ENCODE measurements at places on chromosomes 16 and 17. TPM values are rescaled to one million over a fixed set of nuclear protein-coding genes. Genes with fewer than 3 reads are reported as not detected.

Gene CCL7
- polyA plus RNA-seq, result 0.58 TPM

Gene CES5A
- not detected for polyA plus RNA-seq

Gene DHODH
- polyA plus RNA-seq, result 4.1 TPM

DNA sequence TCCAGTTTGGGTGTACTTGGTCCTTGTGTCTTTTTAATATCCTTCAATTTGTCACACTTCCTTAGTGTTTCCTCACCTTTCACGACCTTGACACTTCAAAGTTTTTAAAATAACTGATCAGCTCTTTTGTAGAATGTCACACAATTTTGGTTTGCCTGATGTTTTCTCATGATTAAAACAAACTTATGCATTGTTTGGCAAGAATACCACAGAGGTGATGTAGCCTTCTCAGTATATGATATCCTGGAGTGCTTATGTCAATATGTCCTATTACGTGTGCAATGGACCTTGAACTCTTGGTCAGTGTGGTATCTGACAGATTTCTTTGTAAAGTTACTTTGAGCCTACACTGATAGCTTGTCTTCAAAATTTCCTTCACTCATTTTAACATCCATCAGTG is 297.4 kb downstream of the CNTNAP4 start:
- no peak overlapping the region for H3K27ac ChIP-seq
- H3K27me3 ChIP-seq, result no peaks in the 10 kb centered on the region
- DNase-seq, result no peak

- DNase-seq, result no peak
- no peak overlapping the region for H3K4me3 ChIP-seq
- no peaks in the 10 kb centered on the region for H3K27me3 ChIP-seq
Observed at GRCh38 chr17:31583772-31584356, 192.4 kb downstream of the RAB11FIP4 start.

GRCh38 chr16:85707528-85708095 is 18.9 kb upstream of the GINS2 start:
- H3K4me1 ChIP-seq, result no peaks in the 10 kb centered on the region
- H3K36me3 ChIP-seq, result peaks cover 3% of the 10 kb centered on the region
- DNase-seq, result no peak
- no peak overlapping the region for H3K27ac ChIP-seq
- H3K4me3 ChIP-seq, result no peak overlapping the region

DNA sequence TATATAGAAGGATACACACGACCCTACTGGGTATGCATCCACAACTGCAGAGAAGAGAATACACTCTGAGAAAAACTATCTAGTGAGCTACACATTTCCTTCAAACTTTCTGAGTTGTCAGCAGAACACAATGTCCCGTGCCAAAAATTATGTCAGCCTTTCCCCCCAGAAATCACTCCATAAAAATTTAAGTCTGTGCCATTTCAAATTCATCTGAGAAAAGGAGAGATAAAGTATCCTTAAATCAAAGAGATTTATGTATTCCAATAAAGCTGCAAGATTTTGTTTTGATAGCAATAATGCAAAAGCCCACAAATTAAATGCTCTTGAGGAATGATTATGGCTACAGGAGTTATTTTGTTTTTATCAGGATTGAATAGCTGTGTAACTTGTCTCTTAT is 760.1 kb downstream of the CDH11 start:
- no peak overlapping the region for H3K27ac ChIP-seq
- H3K4me1 ChIP-seq, result no peaks in the 10 kb centered on the region
- H3K36me3 ChIP-seq, result no peaks in the 10 kb centered on the region
- no peak overlapping the region for H3K4me3 ChIP-seq

- no peak overlapping the region for H3K4me3 ChIP-seq
- H3K27me3 ChIP-seq, result no peaks in the 10 kb centered on the region
- DNase-seq, result no peak
- no peaks in the 10 kb centered on the region for H3K4me1 ChIP-seq
- H3K36me3 ChIP-seq, result no peaks in the 10 kb centered on the region
Observed at GRCh38 chr16:27781195-27781524, 231.2 kb downstream of the KATNIP start.

DNA sequence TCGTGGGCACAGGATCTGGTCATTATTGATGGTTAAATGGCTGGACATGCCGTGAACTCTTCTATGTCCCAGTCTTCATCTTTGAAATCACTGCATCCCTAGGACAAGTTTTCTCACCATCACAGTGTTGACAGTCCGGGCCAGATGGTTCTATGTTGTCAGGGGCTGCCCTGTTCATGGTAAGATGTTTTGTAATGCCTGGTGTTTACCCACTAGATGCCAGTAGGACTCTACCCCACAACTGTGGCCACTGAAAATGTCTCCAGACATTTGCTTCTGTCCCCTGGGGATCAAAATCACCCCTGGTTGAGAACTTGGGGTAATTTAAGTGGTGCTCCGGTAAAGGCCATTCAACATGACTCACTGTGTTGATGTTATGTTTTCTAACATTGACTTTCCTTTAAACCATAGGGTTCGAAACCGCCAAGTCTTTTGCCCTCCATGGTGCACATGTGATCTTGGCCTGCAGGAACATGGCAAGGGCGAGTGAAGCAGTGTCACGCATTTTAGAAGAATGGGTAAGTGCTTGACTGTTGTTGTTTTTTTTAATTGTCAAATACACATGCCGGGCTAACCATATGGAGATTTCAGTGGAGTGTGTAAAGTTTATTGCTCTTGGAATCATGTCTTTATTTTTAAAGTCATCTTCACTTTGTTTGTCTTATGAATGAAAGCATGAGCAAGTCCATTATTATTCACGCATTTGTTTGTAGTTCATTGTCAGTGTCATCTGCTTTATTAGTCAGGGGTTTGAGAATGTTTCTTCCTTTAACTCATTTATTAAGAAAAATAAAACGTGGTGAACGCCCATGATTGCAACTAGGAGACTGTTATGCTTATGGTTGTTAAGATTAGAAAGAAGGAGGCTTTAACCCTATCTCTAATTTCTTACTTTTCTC is 64.6 kb downstream of the WWOX start:
- H3K36me3 ChIP-seq, result no peaks in the 10 kb centered on the region
- H3K27me3 ChIP-seq, result no peaks in the 10 kb centered on the region
- no peak overlapping the region for H3K27ac ChIP-seq
- no peaks in the 10 kb centered on the region for H3K4me1 ChIP-seq

DNA sequence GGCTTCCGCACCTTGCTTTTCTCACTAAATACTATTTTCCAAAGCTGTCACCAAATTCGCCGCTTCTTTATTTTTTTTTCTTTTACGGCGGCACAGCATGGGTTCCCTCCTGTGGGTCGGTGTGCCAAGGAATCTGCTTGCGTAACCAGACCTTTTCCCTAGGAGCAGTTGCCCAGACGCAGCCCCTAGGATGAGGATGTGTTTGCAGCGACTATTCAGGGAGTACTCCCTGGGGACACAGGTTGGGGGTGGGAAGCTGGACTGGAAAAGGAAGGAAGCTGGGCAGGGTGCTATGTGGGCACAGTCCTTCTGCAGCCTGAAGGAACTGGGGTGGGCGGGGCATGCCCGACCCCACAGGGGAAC is 49.0 kb upstream of the ZCCHC14 start:
- H3K4me1 ChIP-seq, result peaks cover 11% of the 10 kb centered on the region
- no peak overlapping the region for H3K4me3 ChIP-seq

- peaks cover 1% of the 10 kb centered on the region for H3K27me3 ChIP-seq
- H3K27ac ChIP-seq, result no peak overlapping the region
- no peak overlapping the region for H3K4me3 ChIP-seq
- DNase-seq, result no peak
- peaks cover 2% of the 10 kb centered on the region for H3K4me1 ChIP-seq
Observed at GRCh38 chr16:58419241-58419990, 27.1 kb downstream of the GINS3 start.

GRCh38 chr16:86673090-86673955 is 95.0 kb downstream of the FOXL1 start:
- DNase-seq, result no peak
- H3K27ac ChIP-seq, result no peak overlapping the region
- no peak overlapping the region for H3K4me3 ChIP-seq
- H3K36me3 ChIP-seq, result no peaks in the 10 kb centered on the region
- H3K27me3 ChIP-seq, result no peaks in the 10 kb centered on the region
- H3K4me1 ChIP-seq, result peaks cover 27% of the 10 kb centered on the region

DNA sequence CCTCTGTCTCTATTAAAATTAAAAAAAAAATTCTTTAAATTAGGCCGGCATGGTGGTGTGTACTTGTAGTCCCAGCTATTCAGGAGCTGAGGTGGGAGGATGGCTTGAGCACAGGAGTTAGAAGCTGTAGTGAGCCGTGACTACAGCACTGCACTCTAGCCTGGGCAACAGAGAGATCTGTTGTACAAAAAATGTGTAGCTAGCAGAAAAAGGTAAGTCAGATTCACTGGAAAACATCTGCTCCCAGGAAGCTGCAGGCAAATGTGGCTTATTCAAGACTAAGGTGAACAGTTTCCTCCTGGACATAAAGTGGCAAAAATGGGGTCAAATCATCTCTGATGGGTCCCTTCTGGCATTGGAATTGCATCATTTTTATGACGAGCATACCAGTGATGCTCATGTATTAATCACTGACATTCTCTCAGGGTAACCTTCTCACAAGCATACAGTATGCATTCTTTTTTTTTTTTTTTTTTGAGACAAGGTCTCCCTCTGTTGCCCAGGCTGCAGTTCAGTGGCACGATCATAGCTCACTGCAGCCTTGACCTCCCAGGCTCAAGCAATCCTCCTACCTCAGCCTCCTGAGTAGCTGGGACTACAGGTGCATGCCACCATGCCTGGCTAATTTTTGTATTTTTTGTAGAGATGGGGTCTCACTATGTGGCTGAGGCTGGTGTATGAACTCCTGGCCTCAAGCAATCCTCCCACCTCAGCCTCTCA is 48.7 kb downstream of the CPPED1 start:
- DNase-seq, result no peak
- H3K36me3 ChIP-seq, result no peaks in the 10 kb centered on the region
- no peaks in the 10 kb centered on the region for H3K4me1 ChIP-seq

DNA sequence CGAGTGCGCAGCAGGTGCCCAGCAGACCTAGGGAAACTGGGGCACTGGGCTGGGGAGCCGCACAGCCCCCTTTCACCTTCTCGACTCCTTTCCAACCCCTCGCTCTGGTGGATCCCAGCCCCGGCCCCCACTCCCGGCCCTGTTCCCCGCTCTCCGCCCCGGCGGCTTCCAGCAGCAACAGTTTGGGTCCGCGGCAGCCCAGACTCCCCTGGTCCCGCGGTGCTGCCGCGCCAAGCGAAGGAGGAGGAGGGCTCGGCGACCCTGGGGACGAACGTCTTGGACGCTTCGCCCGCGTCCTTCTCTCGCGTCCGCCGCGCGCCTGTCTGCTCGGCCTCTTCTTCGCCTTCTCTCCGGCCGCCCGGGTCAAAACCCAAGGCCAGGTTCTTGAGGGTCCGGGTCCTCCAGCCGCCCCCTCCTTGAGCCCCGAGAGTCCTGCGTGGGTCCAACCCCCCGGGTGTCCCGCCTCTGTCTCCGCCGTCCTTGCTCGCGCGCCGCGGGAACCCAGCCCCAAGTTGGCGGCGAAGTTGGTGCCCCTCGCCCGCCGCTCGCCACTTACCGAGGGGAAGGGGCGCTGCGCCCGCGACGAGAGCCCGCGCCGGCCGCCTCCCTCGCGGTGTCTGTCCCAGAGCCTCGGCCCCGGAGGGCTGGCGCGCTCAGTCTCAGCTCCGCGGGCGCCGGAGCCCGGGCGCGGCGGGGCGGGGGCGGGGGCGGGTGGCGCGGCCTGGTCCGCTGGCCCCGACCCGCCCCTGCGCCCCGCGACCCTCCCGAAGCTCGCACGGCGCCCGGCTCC is 1.4 kb upstream of the GRIN2C start:
- H3K4me3 ChIP-seq, result no peak overlapping the region
- DNase-seq, result no peak
- peaks cover 9% of the 10 kb centered on the region for H3K36me3 ChIP-seq
- H3K27ac ChIP-seq, result no peak overlapping the region
- H3K27me3 ChIP-seq, result peaks cover 52% of the 10 kb centered on the region

GRCh38 chr17:38958326-38958725 is 8.9 kb downstream of the FBXO47 start:
- H3K27ac ChIP-seq, result peak overlapping the region; percentile 99
- peaks cover 8% of the 10 kb centered on the region for H3K4me1 ChIP-seq
- no peaks in the 10 kb centered on the region for H3K36me3 ChIP-seq
- no peak overlapping the region for H3K4me3 ChIP-seq
- no peaks in the 10 kb centered on the region for H3K27me3 ChIP-seq

DNA sequence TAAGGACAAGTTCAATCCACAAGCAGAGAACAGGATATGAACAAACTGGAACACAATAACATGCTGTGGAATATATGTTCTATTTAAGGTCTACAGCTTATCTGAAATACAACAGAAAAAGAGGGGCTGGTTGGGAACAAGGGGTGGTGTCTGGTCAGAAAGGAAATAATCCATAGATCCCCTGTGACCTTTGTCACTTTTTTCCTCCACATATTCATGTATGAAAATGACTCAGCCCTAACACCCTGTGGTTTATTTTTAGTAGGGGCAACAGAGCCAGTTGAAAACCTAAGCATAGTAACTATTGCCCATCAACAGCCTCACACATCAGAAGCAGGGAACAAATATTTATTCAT is 12.3 kb upstream of the SPAG9 start:
- no peaks in the 10 kb centered on the region for H3K4me1 ChIP-seq
- no peaks in the 10 kb centered on the region for H3K36me3 ChIP-seq
- no peaks in the 10 kb centered on the region for H3K27me3 ChIP-seq
- H3K27ac ChIP-seq, result no peak overlapping the region
- no peak for DNase-seq

- H3K4me3 ChIP-seq, result no peak overlapping the region
- DNase-seq, result no peak
- H3K4me1 ChIP-seq, result no peaks in the 10 kb centered on the region
- H3K36me3 ChIP-seq, result no peaks in the 10 kb centered on the region
Observed at GRCh38 chr16:24188021-24188542, 68.1 kb upstream of the CACNG3 start.

DNA sequence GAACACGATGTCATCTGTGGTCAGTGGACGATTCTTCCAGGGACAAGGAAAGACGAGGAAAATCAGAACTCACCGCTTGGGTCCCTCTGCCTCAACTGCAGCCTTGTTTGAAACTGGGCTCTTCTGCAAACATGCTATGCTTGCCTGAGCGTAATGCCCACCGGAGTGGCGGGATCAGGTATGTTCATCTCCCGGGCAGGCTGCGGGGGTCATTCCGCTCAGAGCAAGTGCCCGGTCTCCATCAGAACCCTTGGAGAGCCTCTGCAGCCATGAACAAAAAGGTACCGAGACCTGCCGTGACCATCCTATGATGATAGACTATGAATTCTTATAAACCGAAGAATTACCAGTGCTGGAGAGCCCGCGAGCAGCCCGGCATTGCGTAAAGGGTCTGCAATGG is 64.5 kb upstream of the DNAH17 start:
- no peak overlapping the region for H3K27ac ChIP-seq
- no peaks in the 10 kb centered on the region for H3K36me3 ChIP-seq
- peaks cover 26% of the 10 kb centered on the region for H3K27me3 ChIP-seq
- no peak for DNase-seq
- H3K4me3 ChIP-seq, result no peak overlapping the region
- H3K4me1 ChIP-seq, result no peaks in the 10 kb centered on the region

DNA sequence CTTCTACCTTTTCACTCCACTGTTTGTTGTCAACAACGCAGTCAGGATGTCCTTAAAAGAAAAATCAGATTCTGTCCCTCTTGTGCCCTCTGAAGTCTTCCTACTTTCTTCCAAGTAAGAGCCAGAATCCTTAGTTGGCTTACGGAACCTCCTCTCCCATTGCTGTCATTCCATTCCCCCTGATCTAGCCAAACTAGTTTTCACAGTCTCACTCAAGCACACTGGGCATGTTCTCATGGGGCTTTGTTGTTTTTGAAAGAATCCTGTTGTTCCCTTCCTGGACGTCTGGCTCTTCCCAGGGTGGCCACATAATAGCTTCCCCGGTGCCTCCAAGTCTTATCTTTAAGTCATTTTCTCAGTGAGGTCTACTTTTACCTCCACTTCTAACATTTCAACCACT is 158.6 kb upstream of the ELAC2 start:
- no peaks in the 10 kb centered on the region for H3K36me3 ChIP-seq
- no peak overlapping the region for H3K4me3 ChIP-seq
- DNase-seq, result no peak
- no peaks in the 10 kb centered on the region for H3K4me1 ChIP-seq
- H3K27ac ChIP-seq, result no peak overlapping the region
- no peaks in the 10 kb centered on the region for H3K27me3 ChIP-seq
